ENCODE measurements at places on chromosomes 13 and 19.
A peak's percentile ranks its signal among the peaks of the same experiment; 100 is the strongest.

GRCh38 chr13:65913173-65913572 is 1317.0 kb downstream of the PCDH9 start:
- DNase-seq = no peak

DNA sequence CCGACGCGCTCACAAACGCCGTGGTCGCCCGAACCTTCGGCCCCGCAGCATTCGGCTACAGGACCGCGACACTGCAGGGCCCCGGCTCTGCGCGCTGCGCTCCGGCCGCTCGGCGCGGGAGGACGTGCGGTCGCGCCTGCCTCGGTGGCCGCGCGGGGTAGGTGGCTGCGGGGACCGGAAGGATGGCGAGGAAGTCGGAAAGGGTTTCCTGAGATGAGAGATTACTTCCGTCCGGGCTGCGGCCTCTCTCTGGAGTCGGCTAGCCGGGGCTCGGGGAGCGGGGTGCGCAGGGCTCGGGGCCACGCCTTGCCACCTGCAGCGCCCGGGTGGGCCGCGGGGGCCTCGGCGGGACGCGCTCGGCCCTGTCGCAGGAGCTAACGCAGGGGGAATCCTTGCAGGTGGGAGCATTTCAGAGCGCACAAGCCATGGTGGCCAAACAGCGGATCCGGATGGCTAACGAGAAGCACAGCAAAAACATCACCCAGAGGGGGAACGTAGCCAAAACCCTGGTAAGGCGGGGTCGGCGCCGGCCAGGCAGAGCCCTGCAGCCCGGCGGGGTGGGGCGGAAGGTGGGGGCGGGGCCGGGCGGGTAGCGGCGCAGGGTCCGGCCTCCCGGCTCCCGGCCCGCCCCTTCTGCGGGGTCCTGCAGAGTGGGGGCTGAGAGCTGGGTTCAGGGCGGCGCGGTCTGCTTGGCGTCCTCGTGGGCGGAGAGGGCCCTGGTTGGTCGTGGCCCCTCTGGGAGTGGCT is at the start of gene SERP2:
Gene SERP2, plus strand, starts transcription at position 224 of the 747 bp plus-strand sequence. Its CDS starts 202 bp downstream, at position 426.
- DNase-seq = no peak

GRCh38 chr13:80469105-80469852 is 128.4 kb upstream of the SPRY2 start:
- no peak for DNase-seq

GRCh38 chr13:102045731-102046130 is 356.1 kb downstream of the FGF14 start:
- no peak for DNase-seq

DNA sequence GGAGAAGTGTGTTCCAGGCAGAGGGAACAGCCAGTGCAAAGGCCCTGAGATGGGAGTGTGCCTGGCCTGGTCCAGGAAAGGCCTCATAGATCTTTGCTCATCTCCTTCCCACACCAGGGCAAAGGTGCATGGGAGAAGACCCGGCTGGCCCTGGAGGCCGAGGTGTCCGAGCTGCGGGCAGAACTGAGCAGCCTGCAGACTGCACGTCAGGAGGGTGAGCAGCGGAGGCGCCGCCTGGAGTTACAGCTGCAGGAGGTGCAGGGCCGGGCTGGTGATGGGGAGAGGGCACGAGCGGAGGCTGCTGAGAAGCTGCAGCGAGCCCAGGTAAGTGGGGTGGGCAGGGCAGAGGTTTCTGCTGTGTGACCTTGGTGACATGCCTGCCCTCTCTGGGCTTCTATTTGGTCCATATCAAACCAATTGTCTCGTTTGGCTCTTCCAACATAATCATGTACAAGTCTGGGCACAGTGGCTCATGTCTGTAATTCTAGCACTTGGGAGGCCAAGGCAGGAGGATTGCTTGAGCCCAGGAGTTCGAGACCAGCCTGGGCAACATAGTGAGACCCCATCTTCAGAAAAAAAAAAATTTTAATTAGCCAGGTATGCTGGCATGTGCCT is 51.1 kb downstream of the KCNC3 start:
- DNase-seq = no peak

- no peak for DNase-seq
These were observed 9.0 kb downstream of the FPR3 start for GRCh38 chr19:51803967-51804366.

- peak; percentile 15 for DNase-seq
These were observed 29.9 kb downstream of the EFNA2 start for GRCh38 chr19:1315470-1316166.

GRCh38 chr19:29837996-29838395 is 26.2 kb downstream of the CCNE1 start:
- DNase-seq = no peak

- peak; percentile 70 for DNase-seq
These were observed 11.8 kb upstream of the SHD start for GRCh38 chr19:4267101-4267900.

DNA sequence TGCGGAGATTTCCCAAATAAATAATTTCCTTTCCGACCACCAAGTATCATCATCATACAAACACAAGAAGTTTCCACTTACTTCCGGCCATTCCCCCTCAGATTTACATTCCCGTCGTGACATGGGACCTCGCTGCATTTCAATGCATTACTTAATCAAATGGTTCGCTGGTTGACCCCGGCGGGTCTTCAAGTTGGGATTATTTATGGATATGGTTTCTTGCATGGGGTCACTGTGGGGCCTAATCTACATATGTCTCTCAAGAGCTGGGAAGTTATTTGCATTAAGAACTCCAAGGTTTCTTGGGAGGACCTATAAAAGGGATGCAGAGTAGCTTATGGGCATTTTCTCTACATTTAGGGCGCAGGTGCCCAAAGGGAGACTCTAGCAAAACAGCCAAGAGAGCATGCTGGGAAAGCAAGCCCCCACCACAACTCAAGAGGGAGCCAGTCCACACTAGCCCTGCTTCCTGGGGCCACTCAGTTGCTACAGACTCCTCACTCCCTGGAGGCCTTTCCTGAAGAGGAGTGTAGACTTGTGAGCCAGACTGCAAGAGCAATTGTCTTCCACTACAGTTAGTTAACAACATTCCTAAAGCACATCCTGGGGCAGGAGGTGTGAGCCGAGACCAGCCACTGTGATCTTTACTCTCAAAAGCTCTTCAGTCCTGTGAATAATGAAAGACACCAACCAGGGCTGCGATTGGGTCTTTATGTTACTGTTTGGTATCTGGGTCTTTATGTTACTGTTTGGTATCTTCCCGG is 125.3 kb downstream of the KATNAL1 start:
- DNase-seq = no peak

GRCh38 chr19:11180346-11180745 is 17.0 kb downstream of the KANK2 start:
- DNase-seq = no peak

- no peak for DNase-seq
These were observed 54.5 kb downstream of the RAB20 start for GRCh38 chr13:110506859-110507566.

DNA sequence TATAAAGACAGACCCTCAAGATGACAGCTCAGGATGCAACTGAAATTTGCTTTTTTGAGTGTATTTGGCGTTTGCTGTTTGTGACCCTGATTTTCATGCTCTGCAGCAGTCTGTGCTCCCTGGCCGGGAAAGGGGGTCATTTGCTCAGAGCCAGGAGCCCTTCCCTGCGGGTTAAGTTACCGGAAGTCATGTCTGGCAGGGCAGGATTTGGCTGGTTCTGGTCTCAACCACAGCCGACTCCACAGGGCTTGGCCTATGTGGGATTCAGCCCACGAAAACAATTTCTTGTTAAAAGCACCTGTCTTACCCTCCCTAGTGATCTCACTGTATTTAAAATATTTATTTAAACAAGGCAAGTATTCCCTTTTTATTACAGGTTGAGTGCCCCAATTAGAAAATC is 22.6 kb downstream of the MCF2L start:
- no peak for DNase-seq

GRCh38 chr19:46721269-46722003 is 4.5 kb upstream of the PRKD2 start:
- no peak for DNase-seq

DNA sequence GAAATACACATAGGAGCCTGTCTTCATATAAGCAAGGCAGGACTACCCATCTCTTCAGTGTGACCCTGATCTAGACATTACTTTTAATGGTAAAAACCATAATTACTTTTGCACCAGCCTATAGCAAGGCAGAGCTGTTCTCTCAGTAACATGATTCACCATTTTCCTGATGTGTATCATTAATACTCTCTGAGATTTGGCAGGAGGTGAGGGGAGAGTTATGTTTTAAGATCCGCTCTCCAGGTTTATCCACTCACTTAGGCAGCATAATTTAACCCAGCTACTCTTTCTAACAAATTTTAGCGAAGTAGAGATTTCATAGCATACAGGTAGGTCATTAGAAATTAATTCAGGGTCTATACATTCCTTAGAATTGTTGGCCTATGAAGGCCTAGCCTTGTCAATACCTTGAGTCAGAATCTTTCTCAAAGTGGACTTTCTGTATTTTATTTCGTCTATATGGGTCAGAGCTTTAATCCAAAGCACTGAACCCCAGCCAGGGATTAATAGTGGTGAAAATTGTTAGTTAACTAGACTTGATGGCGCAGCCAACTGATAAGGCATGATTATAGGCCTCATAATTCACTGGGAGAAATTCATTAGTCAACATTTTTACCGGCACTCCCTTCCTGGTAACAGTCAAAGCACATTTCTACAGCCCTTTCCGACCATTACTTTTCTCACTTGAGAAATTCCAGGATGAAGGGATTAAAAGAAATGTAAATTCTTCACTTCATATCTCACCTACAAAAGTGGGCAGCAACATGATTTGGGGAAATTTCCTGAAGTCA is 955.1 kb downstream of the DIAPH3 start:
- DNase-seq = no peak

DNA sequence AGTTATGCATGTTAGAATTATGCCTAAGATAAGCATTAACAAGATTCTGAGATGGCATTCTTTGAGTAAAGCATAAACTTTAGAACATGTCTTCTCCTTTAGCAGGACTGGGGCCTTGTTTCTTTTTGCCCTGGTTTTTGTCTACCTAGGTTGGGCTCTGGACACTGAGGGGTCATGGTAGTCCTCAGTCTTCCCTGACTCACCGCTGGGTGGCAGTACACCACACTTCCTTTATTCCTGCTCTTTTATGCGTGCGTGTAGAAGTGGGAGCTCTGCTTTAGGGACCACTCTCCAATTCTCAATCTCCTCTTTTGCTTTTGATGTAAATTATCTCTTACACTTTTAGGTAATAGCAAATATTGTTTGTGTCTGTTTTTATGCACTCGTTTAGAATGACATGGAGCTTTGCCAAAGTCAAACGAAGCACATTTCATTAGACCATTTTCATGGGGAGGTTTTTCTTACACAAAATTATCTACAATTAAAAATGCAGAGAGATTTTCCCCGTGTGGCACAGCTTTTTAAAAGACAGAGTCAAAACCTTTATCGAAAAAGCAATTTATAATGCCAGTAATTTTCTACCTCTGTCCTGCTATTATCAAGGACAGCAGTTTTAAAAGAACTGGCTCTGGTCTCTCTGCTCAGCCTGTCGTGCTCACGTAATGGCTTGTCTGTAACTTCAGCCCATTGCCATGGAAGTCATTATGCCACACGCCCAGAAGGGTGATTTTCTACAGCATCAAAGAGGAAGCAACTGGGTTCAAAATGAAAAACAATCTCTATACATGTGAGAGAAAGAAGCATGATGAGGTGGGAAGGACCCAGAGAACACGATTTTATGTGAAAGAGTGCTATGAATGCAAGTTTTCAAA is 413.9 kb downstream of the COG6 start:
- DNase-seq = peak; percentile 67

DNA sequence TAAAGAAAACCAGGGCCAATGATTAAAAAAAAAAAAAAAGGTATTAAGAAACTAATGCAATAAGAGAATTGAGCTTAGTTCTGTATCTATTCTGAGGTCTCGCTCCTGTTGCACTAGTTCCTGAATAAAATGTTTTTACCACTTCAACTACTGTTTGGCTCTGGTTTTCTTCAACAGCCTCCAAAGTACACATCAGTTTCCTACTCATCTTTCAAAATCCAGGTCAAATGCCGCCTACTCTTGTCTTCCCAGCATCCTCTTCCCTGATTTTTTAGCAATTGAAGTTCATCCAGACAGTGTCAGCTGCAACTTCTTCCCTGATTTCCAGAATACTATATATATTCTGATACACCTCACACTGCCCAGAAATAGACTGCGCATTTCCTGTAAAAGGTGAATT is 1.4 kb upstream of the RCBTB1 start:
- DNase-seq = no peak

DNA sequence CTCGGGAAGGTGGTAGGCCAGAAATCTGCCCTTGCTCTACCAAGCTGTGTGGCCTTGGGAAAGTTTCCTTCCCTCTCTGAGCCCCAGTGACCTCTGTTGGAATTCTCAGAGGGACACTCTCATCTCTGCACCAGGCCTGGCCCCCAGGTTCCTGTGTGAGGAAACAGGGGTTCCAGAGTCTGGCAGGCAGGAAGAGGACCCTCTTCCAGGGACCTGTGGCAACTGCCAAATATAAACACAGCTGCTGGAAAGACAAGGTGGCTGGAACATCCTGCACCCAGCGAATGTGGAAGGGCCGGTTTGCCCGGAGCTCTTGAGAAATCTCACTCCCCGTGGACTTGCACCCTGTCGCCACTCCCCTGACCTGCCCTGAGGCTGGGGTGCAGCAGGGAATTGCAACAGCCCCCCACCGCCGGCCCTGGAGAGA is 52.8 kb downstream of the GADD45B start:
- DNase-seq = no peak

DNA sequence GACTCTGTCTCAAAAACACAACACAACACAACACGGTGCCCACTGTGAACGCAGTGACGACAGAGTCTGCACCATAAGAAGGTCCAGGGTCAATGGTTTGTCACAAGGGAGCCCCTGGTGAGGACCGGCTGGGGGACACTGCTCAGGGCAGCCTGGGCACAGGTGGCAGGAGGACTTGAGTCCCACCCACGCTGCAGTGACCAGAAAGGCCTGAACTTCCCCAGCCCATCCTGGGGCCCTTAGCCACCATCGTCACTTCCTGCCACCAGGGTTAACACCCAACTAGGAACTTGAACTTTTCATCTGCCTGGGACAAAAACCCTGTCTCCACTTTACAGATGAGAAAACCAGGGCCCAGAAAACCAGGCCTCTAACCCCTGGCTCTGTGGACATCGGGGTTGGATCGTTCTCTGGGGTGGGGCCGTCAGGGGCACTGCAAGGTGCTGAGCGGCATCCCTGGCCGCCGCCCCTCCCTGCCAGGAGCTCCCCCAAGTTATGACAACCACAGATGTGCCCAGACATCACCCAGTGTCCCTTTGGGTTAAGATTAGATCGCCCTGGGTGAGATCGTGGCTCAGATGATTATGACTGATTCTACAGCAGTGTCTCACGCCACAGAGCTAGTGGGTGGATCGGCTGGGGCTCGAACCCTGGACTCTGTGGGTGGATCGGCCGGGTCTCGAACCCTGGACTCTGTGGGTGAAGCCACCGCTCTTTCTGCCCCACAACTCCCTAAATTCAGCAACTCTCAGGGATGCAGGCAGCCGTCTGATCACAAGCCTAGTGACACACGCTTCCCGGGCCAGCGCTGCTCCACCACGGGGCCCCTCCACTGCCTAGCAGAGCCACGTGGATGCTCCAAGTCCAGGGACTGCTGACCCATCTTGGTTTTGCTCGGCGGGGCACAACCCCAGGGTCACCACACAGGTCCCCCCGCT is 14.0 kb downstream of the MOB3A start:
- no peak for DNase-seq
